Stimulated activated CD4-positive, alpha-beta T cell treated with anti-CD3 and anti-CD28 coated beads, Interleukin-15, amount 100 ng/mL, for 1 hour (primary cell): ENCODE measurements at places on chromosomes 3 and 15.

GRCh38 chr3:141452045-141452444 lies 34.8 kb upstream of the RASA2 start:
- DNase-seq: no peak

DNA sequence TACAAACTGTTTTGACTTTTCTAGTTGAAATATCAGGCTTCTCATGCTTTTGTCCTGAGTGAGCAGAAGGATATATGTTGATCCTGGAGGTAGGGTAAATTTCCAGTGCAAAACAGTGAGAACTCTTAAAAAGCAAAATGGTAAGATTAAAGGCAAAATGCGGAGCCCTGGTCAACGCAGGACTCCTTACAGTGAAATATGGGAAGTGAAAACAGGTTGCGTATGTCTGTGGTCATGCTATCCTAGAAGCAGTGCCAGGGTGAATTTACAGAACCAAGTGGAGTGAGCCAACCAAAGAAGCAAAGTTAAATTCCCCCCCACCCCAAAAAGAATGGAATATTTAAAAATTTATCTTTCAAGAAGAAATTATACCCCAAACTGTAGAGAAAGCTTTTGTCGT lies 256.4 kb downstream of the NR2F2 start:
- no peak for DNase-seq

- no peak for DNase-seq
Observed at GRCh38 chr3:159828542-159828943, 160.1 kb upstream of the IL12A start.

- no peak for DNase-seq
Observed at GRCh38 chr3:124117486-124117885, 125.6 kb upstream of the ROPN1 start.

DNA sequence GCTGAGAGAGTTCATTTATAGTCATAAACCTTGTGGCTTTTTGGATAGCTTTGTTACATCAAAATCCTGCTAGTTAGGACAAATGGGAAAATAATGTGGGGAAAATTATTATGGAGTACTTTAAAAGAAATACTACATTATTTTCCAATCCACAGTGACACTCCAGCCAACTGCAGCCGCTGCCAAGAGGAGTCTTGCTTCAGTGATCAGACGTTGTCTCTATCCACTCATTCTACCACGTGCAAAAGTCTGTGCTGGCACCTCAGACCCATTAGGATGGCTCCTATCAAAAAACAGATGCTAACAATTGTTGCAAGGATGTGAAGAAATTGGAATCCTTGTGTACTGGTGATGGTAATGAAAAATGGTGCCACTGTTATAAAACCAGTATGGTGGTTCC lies 128.6 kb upstream of the IQSEC1 start:
- no peak for DNase-seq

- no peak for DNase-seq
Observed at GRCh38 chr3:39165518-39165917, 12.1 kb upstream of the CSRNP1 start.

- DNase-seq: no peak
Observed at GRCh38 chr3:32470362-32470761, 32.3 kb downstream of the CMTM6 start.

DNA sequence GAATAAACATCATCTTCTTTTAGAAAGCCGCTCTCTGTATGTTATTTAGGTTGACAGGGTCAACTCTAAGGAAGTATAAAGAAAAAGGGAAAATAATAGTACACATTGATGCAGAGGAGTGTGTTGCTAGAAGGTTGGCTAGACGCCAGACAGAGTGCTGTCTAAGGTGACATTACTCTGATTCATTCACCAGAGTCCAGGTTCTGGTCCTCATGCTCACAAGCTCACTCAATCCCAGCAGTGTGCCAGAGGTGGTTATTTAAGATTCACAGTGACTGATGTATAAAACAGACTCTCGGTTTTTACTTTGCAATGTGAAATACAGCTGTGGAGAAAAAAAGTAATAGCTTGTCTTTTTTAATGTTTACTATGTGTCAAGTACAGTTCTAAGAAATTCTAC lies 1.7 kb downstream of the CFAP44 start:
- DNase-seq: no peak

DNA sequence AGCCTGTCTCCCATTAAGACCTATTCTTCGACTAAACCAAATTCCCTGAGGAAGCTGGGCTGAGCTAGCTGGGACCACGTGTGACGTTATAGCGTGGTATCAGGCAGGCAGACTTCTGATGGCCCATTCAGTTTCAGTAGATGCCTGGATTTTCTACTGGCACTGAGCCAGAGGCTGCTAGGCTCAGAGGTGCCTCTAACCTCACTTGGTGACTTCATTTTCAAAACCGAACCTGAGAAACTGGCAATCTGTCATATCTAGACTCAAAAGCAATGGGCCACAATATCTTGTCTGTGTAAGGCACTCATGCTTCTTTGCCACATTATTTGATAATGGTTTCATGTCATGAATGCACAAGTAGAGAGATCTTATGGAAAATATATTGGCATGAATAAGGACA lies 352.1 kb upstream of the AZI2 start:
- no peak for DNase-seq

GRCh38 chr3:195250473-195251251 lies 20.3 kb downstream of the XXYLT1 start:
- no peak for DNase-seq

- DNase-seq: no peak
Observed at GRCh38 chr3:14118400-14119381, 6.0 kb downstream of the CHCHD4 start.
